M059J (cell line): ENCODE measurements at places on chromosomes 6 and 20.

- DNase-seq = no peak
Measured at GRCh38 chr6:39254999-39255535, 25.8 kb upstream of the KCNK5 start.

GRCh38 chr20:44253528-44253927 is 6.4 kb downstream of the GDAP1L1 start:
- no peak for DNase-seq

DNA sequence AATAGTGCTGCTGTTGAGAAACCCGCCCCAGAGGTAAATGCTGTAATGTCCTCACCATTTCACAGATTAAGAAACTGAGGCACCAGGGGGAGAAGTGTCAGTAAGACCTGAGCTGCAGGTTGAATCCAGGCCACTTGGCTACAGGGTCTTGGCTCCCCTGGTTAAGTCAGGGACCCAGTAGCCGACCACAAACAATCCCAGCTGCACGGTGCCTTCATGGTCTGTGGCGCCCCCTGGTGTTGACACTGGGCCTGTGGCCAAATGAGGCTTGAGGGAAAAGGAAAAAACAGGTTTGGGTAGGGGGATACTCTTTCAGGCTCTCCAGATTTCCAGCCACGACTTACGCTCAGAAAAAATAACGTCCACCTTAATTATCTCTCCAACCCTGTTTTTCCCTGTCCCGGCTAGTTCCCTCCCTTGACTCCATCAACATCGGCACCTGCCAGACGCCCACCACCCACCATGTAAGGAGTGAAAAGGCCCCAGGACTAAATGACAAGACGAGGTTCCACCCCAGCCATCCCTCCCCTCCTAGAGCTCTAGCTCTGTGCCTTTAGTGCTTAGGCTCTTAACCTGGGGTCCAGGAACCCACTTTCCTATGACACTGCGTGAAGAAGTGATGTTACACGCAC is 47.7 kb upstream of the POLR1H start:
- DNase-seq = peak; percentile 12

- peak; percentile 57 for DNase-seq
Measured at GRCh38 chr6:44100088-44100550, 27.1 kb downstream of the MRPL14 start.

DNA sequence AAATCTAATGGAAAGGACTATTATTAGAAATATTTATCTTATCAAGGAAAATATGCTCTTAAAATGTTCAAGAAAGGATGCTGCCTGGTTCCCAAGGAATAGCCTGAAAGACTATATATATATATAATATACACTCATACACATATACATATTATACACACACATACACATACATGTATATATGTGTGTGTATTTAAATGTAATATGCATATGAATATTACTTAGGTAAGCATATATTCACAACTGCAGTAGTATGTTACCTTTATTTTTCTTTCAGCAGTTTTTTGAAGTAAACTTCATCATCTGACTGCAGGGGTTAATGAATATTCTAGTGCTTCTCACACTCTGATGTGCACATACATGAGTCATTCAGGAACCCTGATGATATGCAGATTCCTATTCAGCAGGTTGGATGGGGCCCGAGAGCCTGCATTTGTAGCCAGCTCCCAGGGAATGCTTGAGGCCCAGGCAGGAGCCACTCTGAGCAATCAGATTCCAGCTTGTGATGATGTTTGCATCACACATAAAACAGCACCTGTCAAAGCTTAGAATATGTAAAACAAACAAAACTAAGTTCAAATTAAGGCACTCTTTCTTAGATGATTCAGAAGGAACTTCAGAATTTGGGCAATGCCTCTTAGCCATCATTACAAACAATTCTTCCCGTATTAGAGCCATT is 16.1 kb downstream of the MYLK4 start:
- no peak for DNase-seq

GRCh38 chr6:146868671-146869209 is 270.0 kb downstream of the ADGB start:
- DNase-seq = no peak

DNA sequence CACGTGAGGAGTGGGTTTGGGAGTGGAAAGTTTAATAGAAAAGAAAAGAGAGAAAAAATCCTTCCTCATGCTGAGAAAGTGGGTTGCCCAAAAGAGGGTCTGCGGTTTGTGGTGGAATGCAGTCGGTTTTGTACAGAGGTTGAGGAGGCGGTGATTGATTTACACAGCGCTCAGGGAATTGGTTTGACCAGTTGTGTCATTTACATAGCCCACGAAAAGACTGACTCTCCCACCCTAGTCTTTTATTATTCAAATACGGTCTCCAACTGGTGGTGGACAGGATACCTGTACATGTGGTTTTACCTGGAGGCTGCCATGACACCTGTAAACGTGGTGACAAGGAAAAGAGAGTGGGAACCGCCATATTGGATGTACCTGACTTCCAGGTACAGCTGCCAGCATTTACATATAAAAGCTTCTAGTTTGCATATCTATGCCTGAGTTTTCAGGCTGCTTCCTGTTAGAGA is 42.1 kb downstream of the HLA-DPB1 start:
- DNase-seq = no peak
